ENCODE measurements at places on chromosomes 2 and 18.

- no peak for DNase-seq
Observed at GRCh38 chr2:239225371-239225851, 175.4 kb downstream of the HDAC4 start.

DNA sequence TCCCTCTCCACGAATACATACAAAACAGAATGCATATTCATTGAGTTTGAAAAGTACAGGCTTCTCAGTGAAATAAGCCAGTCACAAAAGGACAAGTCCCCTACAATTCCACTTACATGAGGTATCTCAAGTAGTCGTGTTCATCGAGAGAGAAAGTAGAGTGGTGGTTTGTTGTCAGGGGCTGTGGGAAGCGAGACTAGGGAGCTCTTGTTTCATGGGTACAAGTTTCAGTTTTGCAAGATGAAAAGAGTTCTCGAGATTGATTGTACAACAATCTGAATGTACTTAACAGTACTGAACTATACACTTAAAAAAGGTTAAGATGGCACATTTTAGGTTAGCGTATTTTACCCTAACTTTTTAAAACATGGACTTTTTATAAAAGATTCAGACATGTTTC is 71.5 kb upstream of the TTC39C start:
- no peak for DNase-seq

GRCh38 chr2:232444409-232445148 is 11.4 kb upstream of the ALPI start:
- DNase-seq: no peak

- peak; percentile 63 for DNase-seq
Observed at GRCh38 chr2:174748948-174749347, 15.3 kb downstream of the CHRNA1 start.

GRCh38 chr2:109523536-109524361 is 90.0 kb downstream of the SEPTIN10 start:
- no peak for DNase-seq

DNA sequence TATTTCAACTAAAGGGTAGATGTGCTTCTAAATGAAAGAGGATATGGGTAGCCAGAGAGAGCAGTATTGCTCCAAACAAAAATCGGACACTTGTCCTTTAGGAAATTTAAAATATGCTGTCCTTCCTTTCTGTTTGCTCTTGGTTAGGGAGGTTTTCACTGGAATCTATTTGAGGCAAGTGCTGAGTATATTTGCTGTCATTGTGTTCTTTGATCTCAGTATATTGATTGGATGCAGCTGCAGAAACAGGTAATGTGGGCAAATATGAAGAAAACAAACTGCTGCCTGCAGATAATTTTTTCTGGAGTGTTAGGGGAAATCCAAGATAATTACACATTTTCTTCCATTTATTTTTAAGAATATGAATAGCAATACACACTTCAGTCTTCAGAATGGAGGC is 410.2 kb downstream of the NCKAP5 start:
- no peak for DNase-seq

DNA sequence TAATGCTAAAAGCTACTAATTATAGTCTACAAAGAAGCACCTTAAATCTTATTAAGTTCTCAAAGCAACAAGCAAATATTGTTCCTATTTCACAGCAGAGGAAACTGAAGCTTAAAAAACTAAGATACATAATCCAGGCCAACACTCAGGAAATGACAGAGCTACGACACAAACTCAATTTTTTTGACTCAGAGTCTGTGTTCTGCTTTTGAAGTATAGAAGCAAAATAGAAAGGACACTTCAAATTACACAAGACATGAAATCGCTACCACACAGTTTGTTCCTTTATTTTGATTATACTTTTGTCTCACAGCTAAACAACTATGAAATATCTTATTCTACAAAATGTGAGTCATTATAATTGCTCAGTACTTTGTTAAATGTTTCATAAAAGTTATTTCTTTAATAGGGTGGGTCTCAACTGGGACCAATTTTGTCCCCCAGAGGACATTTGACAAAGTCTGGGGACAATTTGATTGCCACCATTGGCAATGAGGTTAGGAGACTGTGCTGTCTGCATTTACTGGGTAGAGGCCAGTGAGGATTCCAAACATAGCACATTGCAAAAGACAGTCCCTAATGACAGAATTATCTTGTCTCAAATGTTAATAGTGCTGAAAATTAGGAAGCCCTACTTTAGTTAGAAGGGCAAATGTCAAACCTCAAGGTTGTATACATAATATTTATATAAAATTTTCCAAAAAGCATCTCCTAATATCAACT is 101.5 kb upstream of the GRB14 start:
- no peak for DNase-seq

DNA sequence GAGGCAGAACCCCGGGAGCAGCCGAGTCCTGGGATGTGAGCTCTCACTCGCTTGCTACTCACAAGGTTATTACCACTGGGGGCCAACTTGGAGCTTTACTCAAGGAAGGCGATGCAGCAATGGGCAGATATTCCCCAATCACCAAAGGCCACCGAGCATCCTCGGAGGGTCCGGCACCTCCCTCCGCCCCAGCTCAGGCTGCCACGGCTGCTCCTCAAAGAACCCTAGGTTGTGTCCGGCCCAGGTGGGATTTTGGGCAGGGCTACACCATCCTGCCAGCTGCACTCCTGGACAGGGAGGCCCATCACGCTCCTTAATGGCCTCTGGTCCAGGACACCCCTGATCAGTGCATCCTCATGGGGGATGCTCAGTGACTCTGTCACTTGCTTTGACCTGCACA is 24.8 kb downstream of the FBLN7 start:
- no peak for DNase-seq

DNA sequence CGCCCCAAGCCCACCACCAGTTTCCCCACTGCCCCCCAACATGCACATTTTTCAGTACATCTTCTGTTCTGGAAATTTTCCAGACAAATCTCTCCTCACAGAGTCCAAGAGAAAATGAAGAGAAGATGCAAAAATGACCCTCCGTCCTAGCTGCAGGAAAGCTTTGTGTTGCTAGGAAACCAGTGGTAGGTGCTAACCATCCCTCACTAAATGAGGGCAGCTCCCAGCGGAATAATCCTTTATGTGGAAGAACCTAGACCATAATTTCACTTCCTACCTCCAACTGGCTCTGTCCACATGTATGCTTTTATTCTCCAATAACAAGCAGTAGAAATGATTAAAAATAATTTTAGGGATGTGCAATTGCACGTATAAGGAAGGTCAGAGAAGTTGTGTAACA is 311.9 kb upstream of the EPHA4 start:
- DNase-seq: no peak

GRCh38 chr18:13136056-13136903 is 82.3 kb upstream of the LDLRAD4 start:
- DNase-seq: no peak

GRCh38 chr2:96907115-96908041 is 37.5 kb upstream of the SEMA4C start:
- DNase-seq: peak; percentile 84

DNA sequence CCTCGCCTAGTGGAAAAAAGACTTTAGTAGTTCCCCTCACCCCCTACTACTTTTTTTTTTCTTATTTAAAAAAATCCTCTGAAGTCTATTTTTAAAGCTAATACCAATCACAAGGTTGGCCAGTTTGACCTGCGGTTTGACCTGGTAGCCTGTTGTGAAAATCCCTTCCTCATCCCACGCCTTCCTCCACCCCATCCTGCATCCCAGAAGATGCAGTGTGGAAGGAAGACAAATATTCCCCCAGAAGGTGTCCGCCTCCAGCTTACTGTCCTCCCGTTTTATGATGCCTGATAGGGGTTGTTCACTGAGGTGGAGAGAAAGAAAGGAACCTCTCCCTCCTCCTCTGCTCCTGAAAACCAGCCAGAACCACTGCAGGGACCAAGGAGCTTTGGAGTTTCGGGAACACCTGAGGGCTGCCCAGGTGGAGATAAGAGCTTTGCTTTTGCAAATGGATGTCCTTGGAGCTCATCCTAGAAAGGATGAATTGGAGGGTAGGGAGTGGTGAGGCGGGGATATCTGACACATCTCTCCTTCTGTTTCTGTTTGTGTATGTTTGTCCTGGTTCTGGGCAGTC is 909 bp downstream of the ATP6V1C2 start:
- DNase-seq: no peak

DNA sequence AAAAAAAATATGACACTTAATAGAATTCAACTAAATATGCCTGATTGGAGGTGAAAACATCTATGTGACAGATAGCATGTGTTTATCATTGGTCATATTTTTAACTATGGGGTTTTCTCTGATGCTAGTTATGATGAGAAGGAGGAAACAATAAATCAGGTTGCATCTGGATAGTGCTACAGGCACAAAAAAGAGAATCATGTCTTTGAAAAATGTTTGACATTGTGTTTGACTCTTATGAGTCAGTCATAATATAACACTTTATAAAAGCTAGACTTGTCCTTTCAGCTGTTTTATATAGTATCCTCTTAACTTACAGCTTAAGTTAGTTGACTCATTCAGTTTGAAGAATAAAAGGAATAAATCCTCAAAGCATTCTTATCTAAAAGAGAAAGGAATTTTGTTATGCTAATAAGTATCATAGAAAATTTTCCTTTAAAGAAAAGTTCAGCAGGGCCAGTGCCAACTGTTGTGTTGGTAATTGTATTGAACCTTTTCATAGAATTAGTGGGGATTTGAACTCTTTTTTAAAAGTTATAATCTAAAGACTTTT is 78.4 kb upstream of the UBXN4 start:
- no peak for DNase-seq

- DNase-seq: no peak
Observed at GRCh38 chr2:75525434-75526310, 35.1 kb downstream of the EVA1A start.

DNA sequence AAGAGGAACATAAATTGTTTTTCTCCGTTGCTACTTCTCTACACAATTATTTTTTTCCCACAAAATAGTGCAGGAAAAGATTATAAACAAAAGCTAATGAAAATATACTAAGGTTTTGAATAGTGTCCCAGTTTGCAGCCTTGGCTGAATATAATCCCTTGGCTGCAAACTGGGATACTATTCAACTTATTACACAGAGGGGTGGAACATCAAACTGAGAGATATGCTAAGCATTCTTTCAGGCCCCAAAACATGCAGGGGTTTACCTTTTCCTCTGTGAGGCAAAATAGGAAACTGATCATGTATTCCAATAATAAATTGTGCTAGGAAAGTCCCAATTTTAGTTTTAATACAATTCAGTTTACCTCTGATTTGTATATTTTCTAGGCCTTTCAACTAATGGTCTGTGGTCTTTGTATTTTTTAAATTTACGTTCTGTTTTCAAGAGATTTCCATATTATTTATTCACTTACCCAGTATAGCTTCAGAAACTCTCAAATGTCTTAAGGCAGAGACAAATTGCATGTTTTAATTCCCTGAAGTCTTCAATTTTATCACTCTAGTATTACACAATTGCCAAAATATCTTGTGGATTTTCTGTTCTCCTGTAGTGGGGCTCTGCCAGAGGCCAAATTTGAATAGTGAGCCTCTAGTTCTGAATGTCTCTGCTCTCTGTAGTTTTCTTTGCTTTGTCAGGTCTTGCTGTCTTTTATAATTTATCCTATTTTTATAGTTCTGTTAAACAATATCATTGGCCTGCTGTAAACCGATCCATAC is 63.9 kb downstream of the PPP1R1C start:
- DNase-seq: no peak

GRCh38 chr2:10659898-10660568 is 29.7 kb downstream of the NOL10 start:
- no peak for DNase-seq

- no peak for DNase-seq
Observed at GRCh38 chr2:83650898-83651297, 808.2 kb downstream of the SUCLG1 start.

GRCh38 chr2:141438536-141438935 is 692.3 kb downstream of the LRP1B start:
- DNase-seq: no peak

DNA sequence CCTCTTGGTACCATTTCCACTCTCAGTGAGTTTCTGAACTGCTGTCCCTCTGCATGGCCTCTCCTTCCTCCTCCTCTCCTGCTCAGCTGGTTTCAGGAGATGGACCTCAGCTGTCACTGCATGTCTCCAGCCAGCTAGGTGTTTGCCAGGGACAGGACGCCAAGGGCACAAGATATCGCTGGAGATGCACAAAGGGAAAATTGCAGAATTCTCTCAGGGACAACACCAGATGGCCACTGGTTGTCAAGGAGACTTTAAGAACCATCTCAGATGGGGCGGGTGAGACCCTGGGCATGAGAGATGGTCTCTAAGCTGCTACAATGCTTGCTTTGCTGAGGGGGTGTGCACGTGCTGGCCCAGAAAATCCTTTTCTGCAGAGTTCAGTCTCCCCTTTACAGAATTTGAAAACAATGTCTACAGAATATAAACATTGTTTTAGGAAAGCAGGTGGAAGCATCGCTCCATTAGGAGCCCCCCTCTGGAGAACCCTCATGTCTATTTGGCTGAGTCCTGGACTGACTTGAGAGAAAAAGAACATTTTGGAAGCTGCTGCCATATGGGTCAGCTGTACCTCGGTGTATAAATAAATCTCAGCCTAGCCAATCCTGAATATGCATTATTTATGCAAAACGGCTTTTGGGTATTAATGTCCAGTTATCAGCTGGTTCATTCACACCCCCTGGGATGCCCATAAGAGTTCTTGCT is 57.8 kb upstream of the SPP2 start:
- DNase-seq: no peak

DNA sequence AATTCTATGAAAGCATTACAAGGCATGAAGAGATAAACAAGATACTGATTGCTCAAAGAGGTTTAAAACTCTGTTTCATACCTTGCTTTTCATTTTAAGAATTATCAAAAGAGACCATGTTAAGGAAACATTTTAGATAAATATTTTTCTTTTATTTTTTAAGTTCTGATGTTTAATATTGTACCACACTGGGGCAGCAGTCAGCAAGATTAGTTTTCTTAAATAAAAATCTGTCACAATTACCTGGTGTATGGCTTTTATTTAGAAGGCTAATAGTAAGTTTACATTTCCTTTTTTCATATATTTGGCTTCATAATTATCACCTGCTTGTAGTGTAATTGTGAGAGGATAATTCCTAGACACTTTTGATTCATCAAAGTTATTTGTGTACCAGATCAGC is 46.4 kb downstream of the ZNF804A start:
- no peak for DNase-seq

GRCh38 chr2:56169521-56169920 is 14.3 kb upstream of the CCDC85A start:
- no peak for DNase-seq

- DNase-seq: no peak
Observed at GRCh38 chr2:15818318-15818753, 122.0 kb upstream of the MYCN start.

DNA sequence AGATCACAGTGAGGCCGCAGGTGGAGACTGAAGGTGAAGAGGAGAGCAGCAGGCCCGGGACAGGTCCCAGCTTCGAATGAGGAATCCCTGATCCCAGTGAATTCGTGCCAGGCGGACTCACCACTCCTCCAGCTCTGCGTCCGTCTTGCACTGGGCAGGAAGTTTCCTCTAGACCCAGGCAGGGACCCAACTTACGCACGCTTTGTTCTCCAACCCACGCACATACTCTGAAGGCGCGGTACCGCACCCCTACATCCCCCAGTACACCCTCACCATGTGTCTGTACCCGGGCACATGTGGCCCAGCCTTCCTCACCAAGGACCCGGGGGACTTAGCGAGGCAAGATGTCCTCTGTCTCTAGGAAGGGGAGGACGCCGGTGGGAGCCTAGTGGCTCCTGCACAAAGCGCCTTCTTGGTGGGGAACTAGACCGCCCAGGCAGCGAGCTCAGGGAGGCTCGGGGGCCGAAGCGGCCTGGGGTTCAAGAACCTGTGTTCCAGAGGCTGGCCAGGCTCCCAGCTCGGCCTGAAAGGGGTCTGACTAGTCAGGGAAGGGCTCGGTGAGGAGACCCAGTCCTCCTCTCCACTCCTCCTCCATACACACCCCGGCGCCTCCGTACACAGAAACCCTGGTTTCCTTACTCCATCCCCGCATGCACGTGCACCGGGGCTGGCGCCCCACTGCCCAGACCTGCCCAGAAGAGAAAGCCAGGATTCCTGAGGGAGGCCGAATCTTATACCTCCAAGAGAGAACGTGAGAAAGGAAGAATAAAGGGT is 38.3 kb upstream of the ATP6V1B1 start:
- DNase-seq: no peak
